ENCODE measurements at places on chromosomes 11 and 22.

- DNase-seq = no peak
These were observed 11.2 kb upstream of the BID start for GRCh38 chr22:17785185-17786184.

- no peak for DNase-seq
These were observed 56.5 kb downstream of the PDHX start for GRCh38 chr11:34972892-34973291.

DNA sequence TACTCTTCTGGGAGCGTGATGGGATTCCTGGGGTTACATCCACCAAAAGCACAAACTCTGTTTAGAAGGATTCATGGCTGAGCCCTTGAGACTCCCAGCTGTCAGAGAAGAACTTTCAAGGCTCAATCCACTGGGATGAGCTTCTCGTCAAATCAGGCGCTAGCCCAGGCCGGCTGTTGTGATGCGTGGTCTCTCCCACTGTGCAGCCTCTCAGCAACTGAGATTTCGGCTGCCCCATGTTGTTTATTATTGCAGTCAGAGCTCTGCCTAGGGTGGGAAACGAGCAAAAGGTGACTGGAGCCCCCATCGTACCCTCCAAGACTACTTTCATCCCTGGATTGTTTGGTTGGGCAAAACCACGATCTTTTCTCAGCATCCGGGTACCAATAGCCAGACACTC lies 251.6 kb downstream of the ETS1 start:
- DNase-seq = no peak

DNA sequence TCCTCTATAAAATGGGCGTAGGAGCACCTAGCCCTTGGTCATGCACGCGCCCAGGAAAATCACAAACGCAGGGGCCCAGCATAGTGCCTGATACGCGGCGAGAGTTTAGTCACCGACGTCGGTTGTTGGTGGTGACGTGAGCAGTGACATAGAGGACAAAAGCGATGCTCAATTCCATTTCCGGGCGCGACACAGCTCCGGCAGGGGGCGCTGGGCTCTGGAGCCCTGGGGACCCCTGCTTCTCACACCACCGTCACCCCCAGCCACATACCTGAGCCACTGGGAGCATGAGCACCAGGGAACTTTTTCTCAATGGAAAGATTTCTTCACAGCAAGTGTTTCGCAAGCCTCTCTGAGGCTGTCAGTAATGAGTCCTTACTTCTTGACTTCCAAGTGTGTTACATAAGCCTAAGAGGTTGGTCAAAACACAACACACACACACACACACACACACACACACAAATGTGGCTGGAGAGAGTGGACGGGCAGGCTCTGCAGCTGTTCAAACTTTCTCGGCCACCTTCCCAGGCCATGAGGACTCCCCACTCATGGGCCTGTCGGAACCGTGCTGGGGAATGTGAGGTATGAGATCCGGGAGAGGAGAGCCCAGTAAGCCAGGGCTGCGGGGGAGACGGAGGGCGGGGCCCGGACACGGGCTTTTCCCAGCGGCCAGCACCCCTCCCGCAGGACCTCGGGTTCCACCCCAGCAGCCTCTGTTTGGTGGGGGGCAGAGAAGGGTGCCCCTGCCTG lies 36.9 kb upstream of the LINC01488 start:
- no peak for DNase-seq

- DNase-seq = no peak
These were observed 25.2 kb downstream of the CWC15 start for GRCh38 chr11:94948070-94948617.

DNA sequence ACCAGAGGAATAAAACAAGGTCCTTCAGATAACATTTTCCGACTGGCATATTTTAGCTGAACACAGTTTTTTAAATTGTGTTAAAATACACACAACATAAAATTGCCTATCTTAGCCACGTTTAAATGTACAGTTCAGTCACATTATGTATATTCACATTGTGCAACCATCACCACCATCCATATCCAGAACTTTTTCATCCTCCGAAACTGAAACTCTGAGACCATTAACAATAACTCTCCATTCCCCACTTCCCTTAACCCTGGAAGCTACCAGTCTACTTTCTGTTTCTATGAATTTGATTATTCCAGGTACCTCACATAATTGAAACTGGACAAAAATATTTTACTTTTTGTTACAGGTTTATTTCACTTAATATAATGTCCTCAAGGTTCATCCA lies 213.3 kb downstream of the ETS1 start:
- no peak for DNase-seq

- no peak for DNase-seq
These were observed 11.7 kb downstream of the LIMK2 start for GRCh38 chr22:31223786-31224191.

- no peak for DNase-seq
These were observed 6.9 kb upstream of the SHANK3 start for GRCh38 chr22:50665738-50666137.

DNA sequence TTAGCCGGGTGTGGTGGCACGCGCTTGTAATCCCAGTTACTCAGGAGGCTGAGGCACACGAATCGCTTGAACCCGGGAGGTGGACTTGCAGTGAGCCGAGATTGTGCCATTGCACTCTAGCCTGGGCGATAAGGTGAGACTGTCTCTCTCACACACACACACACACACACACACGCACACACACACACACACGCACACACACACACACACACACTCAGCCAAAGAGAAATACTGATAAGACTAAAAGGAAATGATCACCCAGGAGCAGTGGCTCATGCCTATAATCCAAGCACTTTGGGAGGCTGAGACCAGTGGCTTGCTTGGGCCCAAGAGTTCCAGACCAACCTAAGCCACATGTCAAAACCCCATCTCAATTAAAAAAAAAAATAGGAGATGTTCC lies 20.8 kb downstream of the HSPA8 start:
- no peak for DNase-seq

DNA sequence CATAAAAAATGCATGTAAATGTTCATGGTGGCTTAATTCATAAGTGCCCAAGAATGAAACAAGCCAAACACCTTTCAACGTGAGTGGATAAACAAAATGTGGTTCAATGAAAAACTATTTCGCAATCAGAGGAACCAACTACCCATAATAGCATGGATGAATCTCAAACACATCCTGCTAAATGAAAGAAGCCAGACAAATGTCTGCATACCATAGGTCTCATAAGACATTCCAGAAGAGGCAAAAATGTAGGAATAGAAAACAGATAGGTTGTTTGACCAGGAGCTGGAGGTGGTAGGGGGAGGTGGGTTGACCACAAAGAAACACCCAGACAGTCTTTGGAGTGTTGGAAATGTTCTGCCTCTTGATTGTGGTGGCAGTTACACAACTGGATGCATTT lies 13.2 kb upstream of the OSBPL5 start:
- DNase-seq = no peak

DNA sequence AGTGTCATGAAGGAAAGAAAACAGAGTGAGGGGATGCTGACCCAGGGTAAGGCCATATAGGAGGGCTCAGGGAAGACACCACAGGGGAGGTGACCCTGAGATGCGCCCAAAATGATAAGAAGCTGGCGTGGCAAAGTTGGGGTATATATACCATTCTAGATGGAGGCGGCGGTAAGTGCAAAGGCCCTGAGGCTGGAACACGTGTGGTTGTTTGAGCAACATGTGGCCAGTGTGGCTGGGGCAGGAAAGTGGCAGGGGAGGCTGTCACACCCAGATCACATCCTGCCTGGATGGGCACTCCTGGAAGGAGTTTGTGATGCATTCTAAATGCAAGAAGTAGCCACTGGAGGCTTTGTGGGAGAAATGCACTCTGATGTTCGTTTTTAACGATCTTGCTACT lies 70.2 kb downstream of the CYTH4 start:
- no peak for DNase-seq

DNA sequence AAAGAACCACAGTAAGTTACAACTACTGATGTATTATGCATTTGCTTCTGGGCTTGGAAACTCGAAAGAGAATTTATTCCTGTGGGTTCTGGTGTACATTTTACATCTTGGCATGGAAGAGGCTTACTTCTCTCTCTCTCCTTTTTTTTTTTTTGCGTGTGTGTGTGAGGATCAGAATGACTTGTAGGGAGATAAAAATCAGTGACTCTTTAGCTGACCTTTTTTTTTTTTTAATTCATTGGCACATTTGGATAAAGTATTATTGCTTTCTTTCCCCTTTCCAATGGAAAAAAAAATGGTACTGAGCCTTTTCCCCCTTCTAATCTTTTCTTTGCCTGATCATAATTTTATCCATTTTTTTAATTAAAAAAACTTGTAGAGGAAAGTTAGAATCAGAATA lies 43.5 kb downstream of the EXT2 start:
- no peak for DNase-seq

DNA sequence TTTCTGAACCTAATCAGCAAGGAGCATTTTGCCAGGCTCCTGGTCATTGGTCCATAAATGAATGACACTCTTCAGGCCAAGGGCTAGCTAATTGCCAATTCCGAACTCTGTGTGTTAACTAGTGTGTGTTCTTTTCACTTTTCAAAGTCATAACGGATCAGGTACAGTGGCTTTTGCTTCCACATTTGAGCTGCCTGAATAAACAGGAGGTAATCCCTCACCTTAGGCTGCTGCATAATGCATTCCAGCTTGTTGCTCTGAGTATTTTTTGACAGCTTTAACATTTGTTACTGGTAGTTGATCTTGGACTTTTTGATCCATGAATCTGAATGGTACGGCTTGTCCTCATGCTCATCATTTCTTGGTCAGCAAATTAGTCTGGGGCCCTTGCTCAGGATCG lies 485.1 kb downstream of the CNTN5 start:
- DNase-seq = no peak

- no peak for DNase-seq
These were observed 5.6 kb upstream of the ZBED4 start for GRCh38 chr22:49847751-49848689.

GRCh38 chr22:39699631-39700360 lies 129.2 kb downstream of the CACNA1I start:
- DNase-seq = no peak

DNA sequence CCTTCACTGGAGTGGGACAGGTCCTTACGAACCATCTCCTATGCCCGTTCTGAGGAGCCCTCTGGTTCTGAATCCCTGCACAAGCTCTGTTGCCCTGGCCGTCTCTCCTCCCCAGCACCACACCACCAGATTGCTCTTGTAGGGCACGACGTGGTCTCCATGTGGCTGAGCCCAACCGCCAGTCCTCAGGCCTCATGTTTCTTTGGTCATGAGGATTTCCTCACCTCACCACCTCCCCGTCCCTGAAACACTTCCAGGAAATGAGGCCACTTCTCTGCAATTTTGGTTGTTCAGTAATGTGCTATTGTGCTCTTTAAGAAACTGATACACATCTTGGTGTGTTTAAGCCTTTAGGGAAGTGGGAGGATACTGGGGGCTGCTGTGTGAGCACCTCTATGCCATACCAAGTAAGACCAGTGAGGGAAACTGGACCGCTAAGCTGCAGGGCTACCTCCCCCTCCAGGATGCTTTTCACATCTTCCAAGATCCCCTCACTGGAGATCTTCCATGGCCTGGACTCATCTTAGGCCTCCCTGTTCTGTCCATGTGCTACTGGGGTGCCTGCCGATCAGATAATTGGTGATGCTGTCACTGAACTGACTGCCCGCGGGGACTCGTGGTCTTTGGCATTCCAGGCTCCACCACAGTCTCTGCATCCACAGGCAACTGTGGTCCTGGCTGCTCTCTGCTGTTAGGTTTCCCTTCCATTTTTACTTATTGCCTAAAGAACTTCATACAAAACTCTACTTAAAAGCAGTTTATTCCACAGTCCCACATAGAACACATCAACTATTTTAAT lies 21.9 kb downstream of the DRICH1 start:
- DNase-seq = no peak

DNA sequence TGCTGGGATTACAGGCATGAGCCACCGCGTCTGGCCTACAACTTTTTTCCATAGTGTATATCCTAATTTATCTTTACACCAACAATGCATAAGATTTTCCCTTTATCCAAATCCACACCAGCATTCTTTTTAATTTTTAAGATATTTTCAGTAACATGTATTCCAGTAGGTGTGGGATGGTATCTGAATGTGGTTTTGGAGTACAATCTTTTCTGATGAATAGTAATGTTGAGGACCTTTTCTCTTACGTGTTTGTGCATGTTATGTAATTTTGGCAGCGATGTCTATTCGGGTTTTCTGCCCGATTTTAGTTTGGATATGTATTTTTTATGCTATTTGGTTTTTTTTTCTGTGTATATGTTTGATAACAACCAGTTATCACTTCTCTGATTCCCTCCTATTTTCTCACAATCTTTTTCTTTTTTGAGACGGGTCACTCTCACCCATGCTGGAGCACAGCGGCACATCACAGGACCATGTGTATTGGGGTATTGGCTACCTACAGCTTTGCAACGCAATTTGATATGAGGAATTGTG lies 114.6 kb upstream of the GRK3 start:
- DNase-seq = no peak

GRCh38 chr11:76700177-76701100 lies 29.9 kb upstream of the LRRC32 start:
- peak; percentile 43 for DNase-seq

- no peak for DNase-seq
These were observed 26.7 kb upstream of the BDNF start for GRCh38 chr11:27726981-27727380.

DNA sequence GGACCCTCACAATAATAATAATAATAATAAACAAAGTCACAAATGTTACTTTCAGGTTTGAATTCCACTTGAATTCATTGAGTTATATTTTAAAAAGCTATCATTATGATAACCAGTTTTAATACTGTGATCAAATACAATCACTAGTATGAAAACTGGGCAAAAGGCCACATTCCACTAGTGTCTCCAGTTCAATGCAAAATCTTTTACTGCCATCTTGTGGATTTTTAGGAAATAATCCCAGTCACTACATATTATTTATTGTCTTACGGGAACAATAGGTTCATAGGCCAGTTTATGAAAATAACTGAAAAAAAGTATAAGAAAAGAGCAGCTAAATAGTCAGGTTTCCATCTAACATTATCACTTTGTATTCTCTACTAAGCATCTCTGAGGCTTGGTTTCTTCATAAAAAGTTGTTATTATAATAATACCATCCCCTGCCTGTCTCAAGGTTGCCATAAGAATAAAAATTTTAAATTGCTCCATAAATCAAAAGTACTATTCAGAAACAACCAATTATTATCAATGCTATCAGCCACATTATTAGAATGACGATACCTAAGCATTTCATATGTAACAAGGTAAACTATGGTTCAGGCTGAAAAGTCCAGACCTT lies 533.9 kb upstream of the CCDC90B start:
- no peak for DNase-seq

GRCh38 chr22:46267431-46268279 lies at the start of gene TTC38:
Gene TTC38, plus strand, starts transcription at chr22:46268008. Its CDS starts 32 bp downstream, at chr22:46268040.
- DNase-seq = peak; percentile 60

Data from left renal pelvis (tissue), 4 donors.